ENCODE measurements at places on chromosomes 1 and 21.

DNA sequence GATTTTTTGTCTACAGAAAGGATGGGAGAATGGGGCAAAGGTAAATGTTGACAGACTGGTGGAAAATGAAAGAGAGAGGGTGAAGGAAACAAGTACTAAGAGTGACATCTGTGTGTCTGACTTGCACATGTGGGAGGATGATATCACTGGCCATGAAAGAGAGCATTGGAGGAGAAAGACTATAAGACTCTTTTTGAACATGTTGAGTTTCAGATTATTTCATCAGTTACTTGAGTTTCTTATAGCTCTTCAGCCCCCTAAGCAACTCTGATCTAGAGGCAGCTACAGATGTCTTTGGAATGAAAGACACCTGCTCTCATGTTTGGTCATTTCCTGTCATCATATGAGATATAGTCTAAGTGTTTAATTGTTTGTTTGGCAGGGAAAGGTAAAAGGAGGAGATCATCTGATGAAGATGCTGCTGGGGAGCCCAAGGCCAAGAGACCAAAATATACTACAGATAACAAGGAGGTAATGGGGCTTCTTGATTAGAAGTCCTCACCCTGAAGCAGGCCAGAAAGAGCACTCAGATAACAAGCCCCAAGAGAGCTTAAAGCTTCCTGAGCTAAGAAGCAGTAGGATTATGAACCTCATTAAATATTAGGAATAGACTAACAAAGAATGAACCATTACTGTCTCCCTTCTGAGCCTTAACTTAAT lies 4.5 kb downstream of the POLR3C start:
- no peak for DNase-seq

GRCh38 chr1:53730224-53730865 lies 8.6 kb downstream of the GLIS1 start:
- no peak for DNase-seq

DNA sequence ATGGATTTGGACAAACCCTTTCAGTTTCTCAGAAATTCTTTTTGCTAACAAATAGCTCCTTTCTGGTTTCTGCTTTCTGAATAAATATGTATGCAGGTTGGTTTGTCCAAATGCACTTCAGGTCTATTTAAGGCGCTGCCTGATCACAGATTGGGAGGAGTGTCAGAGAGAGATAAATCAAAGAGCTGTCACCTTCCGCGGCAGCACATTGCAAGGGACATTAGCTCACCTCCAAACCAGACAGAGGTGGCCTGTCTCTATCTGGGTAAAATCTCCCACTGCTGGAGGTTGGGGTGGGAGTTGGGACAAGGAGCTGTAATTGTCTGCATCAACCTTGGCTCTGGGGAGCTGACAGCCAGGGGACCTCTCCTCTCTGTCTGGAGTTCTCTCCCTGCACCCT lies 25.2 kb downstream of the PRAMEF20 start:
- no peak for DNase-seq

- no peak for DNase-seq
Observed at GRCh38 chr1:96782206-96782605, 60.6 kb downstream of the PTBP2 start.

- DNase-seq, result no peak
Observed at GRCh38 chr1:203629507-203630082, 3.0 kb downstream of the ATP2B4 start.

DNA sequence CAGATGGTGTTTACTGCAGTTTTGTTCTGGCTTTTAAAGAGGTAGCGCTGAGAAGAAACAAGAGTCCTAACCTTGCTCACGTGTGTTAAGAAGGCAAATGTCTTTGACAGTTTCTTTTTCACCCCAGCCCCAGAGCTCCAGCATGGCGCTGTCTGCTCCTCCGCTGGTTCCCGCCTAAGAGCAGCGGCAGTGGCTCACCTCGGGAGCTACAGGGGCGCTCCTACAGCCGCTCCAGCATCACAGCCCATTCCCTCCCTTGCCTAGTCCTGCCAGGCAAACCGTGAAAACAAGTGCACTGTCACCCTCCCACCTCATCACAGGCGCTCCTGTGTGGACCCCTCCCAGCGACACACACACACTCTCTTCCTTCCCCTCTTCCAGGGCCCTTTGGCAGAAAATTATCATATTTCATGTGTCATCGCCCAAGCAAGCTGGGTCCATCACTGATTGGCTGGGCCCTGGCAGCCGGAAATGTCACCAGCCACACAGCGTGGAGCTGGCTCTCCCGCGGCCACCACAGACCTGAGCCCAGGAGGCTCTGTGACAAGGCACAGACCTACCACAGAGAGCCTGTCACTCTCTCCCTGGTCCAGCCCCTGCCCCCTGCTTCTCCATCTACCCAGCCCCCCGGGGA lies 1.2 kb upstream of the HIVEP3 start:
- no peak for DNase-seq

GRCh38 chr1:36709869-36710481 lies 227.3 kb upstream of the CSF3R start:
- DNase-seq, result no peak

DNA sequence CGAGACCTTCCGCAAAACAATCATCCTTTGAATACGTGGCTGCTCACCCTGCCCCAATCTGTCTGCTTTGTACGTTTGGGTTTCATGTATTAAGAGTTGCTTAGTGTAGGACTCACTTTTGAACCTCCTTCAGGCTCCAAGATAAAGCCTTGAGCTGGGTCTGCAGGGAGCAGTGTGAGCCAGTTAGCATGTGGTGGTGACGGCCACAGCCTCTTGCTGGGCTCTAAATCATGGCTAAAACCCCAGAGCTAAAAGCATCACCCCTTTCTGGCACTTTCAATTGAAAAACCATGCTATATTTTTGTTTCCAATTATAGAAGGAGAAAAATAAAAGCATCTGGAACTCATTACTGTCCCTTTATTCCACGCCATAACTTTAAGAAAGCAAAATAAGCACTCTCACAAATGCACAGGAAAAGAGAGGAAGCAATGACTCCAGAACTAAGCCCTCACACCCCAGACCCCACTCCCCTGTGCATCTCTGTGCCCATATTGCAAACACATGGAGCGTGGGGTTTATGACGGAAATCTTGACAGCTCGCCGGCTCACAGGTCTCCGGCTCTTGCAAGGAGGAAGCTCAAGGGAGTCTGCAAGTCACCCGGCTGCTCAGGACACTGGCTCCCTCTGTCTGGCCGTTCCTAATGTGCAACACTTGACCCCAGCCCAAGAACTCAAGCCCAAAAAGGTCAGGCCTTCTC lies 135.5 kb downstream of the MIS18A start:
- DNase-seq, result peak; percentile 14

GRCh38 chr1:153361480-153362109 lies 3.9 kb downstream of the S100A9 start:
- no peak for DNase-seq

DNA sequence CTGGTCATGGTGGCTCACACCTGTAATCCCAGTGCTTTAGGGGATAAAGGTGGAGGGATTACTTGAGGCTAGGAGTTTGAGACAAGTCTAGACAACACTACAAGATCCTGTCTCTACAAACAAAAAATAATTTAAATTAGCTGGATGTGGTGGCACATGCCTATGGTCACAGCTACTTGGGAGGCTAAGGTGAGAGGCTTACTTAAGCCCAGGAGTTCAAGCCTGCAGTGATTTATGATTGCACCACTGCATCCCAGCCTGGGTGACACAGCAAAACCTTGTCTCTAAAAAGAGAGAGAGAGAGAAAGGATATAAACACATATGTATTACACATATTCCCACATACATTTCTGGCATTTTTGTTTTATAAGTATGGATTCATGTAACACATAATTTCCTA lies 325.2 kb downstream of the DUSP10 start:
- DNase-seq, result no peak

DNA sequence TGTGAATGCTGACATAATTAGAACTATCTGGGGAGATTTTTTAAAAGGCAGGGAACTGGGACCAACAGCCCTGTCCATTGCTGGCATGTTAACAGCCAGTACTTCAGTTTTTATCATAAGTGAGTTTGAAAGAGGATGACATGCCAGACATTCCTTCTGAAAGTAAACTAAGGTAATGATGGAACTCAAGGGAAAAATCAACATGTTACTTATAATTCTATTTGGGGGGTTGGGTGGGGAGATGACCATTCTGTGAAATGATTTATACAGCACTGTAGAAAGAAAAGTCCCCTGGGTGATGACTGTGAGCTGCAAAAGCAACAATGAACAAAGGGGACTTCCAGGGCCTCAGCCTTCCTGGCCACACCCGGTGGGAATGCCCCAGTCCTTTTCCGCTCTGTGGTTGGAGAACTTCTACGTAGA lies 5.4 kb upstream of the LAMC2 start:
- no peak for DNase-seq

DNA sequence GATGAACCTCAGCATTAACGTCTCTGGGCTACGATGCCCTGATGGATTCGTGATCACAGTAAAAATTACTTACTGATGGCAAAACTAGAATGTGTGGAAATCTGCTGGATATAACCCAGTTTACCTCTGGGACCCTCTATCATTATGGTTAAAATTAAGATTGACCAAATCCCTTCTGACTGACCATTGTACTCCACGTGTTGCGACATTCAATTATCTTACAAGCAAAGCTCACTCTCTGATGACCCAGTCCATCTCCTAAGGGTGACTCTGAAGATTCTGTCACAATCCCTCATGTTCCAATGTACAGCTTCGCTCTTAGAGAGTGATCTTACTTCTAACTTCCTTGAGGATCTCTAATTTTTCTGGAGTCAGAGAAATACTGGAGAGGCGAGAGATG lies 288.5 kb upstream of the RUNX1 start:
- DNase-seq, result no peak

DNA sequence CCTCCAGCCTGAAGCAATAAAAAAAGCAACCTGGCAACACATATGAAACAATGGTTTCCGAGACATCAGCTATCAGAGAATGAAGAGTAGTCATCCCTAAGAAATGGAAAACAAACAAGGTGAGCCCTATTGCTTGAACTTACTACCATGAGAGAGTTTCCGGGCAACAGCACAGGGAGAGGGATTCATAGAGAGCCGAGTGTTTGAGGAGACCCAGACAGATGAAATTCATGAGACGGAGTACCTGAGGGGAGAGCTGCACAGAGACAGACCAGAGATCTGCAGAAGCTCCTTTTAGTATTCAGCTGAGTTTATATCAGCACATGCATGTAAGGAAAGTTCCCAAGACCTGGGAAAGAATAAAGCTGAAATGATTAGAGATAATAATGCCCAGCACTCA lies 19.8 kb downstream of the CRB1 start:
- DNase-seq, result no peak

DNA sequence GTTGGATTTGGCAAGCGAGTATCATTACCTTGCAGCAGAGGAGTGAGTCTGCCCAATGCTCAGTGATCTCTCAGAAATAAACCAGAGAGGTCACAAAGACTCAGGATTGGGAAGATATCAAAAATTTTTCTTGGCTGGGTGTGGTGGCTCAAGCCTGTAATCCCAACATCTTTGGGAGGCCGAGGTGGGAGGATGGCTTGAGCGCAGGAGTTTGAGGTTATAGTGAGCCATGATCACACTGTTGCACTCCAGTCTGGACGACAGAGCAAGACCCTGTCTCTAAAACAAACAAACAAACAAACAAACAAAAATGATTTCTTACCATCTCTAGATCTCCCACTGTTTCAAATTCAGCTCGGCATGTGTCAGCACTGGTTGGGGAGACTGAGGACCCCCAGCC lies 13.3 kb upstream of the BECN2 start:
- DNase-seq, result no peak

DNA sequence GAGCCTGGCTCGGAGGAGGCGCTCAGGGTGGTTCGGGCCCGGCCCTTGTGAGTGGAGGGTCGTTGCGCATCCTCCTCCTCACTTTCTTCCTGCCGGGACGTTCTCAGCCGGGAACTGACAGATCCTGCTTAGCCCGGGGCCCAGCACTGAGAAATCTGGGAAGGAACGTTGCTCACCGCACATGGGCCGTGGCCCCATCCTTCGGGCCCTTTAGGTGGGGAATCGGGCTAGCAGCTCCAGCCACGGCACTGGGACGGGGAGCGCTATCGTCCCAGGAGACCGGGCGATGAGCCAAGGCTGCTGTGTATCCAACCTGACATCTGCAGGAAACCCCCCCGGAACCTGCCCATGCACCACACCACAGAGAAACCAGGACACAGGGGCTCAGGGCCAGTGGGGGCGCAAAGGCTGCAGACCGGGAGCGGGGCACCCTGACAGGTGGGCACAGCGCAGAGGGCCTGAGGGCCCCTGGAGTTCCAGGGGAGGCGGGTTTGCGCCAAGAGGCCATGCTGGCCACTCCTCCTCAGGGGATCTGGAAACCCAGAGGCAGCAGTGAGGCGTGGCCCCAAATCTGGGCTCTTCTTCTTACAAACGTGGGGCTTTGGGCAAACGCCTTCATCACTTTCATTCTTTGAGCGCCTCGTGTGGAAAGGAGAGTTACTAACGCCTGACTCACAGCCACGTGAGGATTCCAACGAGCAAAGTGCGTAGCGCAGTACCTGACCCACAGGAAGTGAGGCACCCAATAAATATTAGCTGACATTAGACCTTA lies at the start of gene SH2D5:
SH2D5 (minus strand) TSS at position 116 of the 772 bp plus-strand sequence. CDS start 4,659 bp downstream, outside the sequence.
- DNase-seq, result no peak

- no peak for DNase-seq
Observed at GRCh38 chr1:153619171-153619570, 3.0 kb upstream of the S100A14 start.

GRCh38 chr1:200493344-200493743 lies 83.5 kb upstream of the ZNF281 start:
- DNase-seq, result no peak

GRCh38 chr1:167899253-167899681 lies 14.7 kb downstream of the ADCY10 start:
- DNase-seq, result no peak

DNA sequence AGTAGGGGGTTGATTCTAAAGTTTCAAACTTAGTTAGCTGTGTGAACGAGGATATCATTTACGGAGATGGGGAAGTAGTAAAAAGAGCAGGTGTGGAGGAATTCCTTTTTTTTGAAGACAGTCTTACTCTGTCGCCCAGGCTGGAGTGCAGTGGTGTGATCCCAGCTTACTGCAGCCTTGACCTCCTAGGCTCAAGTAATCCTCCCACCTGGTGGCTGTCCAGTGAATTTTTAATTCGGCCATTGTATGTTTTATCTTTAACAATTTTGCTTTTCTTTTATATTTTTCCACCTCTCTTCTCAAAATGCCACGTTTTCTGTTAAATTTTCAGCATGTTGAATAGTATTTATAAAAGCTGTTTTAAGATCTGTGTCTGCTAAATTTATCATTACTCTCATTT lies 12.3 kb upstream of the CENPF start:
- DNase-seq, result no peak

GRCh38 chr1:29239142-29239541 lies 2.8 kb downstream of the PTPRU start:
- no peak for DNase-seq

DNA sequence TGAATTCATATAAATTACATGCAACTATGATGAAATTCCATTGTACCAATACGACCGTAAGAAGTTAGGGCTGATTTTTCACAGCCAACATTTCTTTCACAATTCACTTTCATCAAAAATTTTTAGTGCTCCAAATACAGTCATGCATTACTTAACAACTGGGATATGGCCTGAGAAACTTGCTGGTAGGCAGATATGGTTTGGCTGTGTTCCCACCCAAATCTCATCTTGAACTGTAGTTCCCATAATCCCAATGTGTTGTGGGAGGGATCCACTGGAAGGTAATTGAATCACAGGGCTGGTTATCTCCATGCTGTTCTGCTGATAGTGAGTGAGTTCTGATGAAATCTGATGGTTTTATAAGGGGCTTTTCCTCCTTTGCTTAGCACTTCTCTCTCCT lies 244.4 kb downstream of the AKT3 start:
- no peak for DNase-seq
